ENCODE measurements at places on chromosomes 3 and 15.

- DNase-seq: peak; percentile 75
Observed at GRCh38 chr3:139533781-139534454, 5.6 kb downstream of the RBP1 start.

- DNase-seq: no peak
Observed at GRCh38 chr3:11930084-11930483, 74.1 kb upstream of the SYN2 start.

GRCh38 chr3:52788890-52789745 is 5.5 kb upstream of the ITIH3 start:
- DNase-seq: no peak

GRCh38 chr15:95937128-95937528 is 393.4 kb upstream of the NR2F2 start:
- DNase-seq: peak; percentile 56

DNA sequence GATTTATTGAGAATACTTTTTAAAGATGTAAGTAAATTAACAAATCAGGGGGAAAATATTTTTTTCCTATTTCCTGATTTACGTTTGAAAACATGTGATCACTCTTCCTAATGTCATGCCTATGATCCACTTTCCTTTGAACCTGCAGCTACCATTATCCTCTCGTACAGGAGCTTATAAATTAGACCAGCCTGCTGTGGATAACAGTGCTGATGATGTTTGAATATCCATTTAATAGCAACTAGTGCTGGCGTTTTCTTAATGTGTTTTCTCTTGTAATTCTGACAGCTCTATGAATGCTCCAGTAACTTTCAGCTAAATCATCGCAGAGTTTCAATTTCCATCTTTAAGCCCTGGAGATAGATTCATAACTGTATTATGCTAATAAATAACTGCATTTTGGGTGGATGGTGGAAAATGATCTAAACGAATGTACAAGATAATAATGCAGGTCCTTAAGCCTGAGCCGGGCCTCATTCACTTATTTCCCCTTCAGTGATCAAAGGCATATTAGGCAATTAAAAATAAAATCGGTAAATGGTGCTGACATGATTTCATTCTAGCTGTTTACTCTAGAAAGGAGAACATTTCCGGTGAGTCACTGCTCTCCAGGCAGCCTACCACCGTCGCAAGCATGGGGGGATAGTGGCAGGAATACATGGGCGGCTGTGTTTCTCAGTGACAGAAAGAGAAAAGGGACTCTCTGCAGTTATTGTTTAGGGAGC is 58.5 kb upstream of the SLC24A5 start:
- DNase-seq: no peak

- peak; percentile 82 for DNase-seq
Observed at GRCh38 chr3:99645277-99646106, 7.1 kb downstream of the COL8A1 start.

- no peak for DNase-seq
Observed at GRCh38 chr3:160226026-160226907, 1.0 kb downstream of the C3orf80 start.

- no peak for DNase-seq
Observed at GRCh38 chr3:31620656-31621055, 87.9 kb downstream of the STT3B start.

GRCh38 chr3:197994736-197995135 is 34.7 kb downstream of the LMLN start:
- no peak for DNase-seq

- no peak for DNase-seq
Observed at GRCh38 chr3:185637388-185637787, 51.3 kb downstream of the SENP2 start.

- no peak for DNase-seq
Observed at GRCh38 chr3:112128843-112129727, 4.0 kb downstream of the GCSAM start.

DNA sequence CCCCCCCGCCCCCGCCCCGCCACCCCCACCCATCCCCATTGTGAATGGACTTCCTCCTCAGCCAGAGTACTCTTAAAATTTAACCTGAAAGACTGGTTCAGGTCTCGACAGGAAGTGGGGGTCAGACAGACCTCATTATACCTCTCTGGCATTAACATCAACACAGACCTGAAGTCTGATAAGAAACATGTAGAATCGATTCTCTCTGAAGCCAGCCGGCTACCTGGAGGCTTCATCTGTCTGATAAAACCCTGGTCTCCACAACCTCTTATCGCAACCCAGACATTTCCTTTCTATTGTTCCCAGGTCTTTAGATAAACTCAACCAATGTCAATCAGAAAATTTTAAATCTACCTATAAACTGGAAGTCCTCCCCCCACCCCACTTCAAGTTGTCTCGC is 42.6 kb downstream of the SLCO2A1 start:
- no peak for DNase-seq

- DNase-seq: no peak
Observed at GRCh38 chr3:38528457-38528856, 32.3 kb downstream of the EXOG start.

DNA sequence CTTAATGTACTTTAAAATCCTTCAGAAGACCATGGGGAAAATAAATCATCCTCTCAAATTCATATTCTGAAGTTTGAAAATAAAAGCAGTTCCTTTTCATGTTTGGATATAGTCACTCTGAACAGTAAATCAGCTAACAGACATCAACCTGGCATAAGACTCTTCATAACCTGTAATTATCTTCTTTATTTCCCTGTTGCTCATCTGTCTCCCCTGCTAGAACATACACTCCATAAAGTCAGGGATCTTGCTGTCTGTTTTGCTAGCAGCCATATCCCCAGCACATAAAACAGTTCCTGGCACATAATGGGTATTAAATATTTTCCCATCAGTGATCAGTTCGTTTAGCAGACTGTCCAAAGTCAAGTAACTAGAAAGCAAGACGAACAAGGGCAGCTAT is 11.2 kb downstream of the VGLL4 start:
- DNase-seq: no peak

DNA sequence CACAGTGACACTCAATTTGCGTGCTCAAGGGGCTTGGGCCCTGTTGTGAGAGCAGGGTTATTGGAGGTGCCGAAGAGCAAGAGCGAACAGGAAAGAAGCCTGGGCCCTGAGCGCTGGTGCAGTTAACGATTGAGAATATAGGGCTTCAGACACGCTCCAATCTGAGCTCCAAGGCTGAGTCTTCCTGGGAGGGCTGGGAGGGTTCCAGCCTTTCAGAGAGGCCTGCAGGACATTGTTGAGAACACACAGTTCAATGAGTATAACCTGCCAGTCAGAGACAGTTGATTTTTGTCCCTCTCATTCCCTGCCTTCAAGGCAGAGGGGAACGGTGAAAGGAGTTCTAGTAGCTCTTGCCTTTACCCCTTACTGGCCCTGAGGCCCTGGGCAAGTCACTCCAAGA is 47.3 kb downstream of the GLDN start:
- DNase-seq: no peak

GRCh38 chr15:42153874-42154211 is 2.6 kb downstream of the PLA2G4F start:
- DNase-seq: no peak

Measured in COLO829 (cell line).